ENCODE measurements at places on chromosomes 6 and 20.

- DNase-seq, result peak; percentile 82
Measured at GRCh38 chr6:127879685-127880084, 21.2 kb downstream of the THEMIS start.

GRCh38 chr20:3334156-3334943 lies 73.1 kb downstream of the DNAAF9 start:
- DNase-seq, result no peak

GRCh38 chr6:157221049-157221816 lies 102.1 kb downstream of the TMEM242 start:
- DNase-seq, result no peak

- no peak for DNase-seq
Measured at GRCh38 chr6:3211681-3212080, 15.8 kb downstream of the TUBB2B start.

DNA sequence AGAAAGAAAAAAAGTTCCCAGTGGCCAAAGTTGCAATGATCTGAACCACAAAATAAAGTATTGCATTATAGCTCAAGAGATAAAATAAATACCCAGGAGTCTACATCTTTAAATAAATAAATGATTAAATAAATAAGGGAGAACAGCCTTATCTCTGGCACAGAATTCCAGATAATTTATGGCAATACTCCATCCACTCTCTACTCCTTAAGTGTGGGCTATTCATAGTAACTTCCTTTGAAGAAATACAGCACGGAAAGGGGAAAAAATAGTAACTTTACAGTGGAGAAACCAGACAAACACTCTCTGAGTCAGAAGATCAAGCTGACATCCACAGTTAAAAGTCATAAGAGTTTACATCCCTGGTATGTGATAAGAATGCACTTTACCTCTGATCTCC lies 11.6 kb downstream of the AURKA start:
- no peak for DNase-seq

DNA sequence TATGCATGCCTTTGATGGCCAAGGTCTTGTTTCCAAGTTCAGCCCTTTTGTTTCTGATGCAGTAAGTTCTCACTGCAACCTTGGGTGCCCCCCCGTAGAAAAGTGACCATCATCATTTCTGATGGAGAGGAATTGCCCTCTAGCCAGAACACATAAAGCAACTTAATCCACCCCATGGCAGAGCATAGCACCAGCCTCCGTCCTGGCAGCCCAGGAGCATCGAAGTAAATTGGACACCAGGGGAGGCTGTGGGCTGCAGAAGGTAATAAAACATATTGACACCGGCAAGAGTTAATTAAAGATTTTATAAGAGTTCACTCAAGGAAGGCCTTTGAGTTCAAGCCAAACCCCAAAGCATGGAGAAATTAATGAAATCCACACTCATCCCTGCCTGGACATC lies 39.2 kb upstream of the CST7 start:
- no peak for DNase-seq

DNA sequence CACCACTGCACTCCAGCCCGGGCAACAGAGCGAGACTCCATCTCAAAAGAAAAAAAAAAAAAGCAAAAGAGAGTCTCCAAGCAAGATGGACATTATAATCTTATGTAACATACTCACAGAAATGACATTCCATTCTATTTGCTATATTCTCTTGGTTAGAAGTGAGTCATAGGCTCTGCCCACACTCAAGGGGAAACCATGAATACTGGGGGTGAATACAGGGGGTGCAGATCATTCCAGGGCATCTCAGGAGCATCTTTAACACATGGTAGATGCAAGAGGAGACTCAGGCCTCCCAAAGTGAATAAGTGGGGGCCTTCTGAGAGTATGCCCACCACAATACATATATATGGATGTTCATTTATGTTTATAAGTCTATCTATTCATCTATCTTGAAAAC lies 18.3 kb upstream of the RANBP9 start:
- DNase-seq, result no peak

- no peak for DNase-seq
Measured at GRCh38 chr6:136549300-136550044, 750 bp downstream of the MAP7 start.
